ENCODE measurements at places on chromosomes 7 and 10. TPM values are rescaled to one million over a fixed set of nuclear protein-coding genes. Genes with fewer than 3 reads are reported as not detected.

DNA sequence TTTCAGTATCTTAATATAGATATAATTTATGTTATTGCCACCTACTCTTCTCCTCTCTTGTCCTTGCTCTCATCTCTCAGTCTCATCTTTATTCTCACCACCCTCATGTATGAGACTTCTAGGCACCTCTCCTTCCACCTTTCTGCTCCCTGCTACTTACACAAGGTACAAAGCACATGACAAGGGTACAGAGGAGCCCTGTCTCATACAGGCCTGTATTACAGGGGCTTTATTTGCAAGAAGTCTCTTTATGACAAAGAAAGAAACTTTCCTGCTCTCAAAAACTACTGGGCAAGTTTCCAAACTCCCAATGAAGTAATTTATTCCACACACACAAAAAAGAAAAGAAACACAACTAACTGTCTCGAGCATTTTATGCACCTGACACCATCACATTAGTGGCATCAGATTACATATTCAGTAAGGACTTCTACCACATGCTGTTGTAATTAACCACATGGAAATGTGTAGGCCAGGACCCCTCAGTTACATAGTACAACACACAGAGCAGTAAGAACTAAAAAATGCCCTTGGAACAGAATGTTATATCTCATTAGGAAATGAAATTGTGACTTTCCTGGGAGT lies 253.1 kb downstream of the FZD1 start:
- DNase-seq, result no peak

DNA sequence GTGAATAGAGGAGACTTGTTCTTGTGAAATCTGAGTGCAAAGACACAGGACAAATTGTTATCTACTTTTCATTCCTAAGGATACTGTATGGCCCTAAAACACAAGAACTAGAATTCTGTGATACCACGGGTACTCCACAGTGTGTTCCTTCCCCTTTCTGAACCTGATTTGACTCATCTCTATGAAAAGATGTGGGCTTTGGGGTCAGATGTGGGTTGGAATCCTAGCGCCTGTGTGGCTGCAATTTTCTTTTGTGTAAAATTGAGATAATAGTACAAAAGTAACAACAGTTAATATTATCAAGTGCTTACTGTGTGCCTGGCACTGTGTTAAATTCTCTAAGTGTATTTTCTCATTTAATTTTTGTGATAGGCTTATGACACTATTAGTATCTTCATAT lies 8.1 kb downstream of the SRGN start:
- DNase-seq, result no peak

- DNase-seq, result no peak
Measured at GRCh38 chr10:121099592-121099991, 248.4 kb downstream of the WDR11 start.

DNA sequence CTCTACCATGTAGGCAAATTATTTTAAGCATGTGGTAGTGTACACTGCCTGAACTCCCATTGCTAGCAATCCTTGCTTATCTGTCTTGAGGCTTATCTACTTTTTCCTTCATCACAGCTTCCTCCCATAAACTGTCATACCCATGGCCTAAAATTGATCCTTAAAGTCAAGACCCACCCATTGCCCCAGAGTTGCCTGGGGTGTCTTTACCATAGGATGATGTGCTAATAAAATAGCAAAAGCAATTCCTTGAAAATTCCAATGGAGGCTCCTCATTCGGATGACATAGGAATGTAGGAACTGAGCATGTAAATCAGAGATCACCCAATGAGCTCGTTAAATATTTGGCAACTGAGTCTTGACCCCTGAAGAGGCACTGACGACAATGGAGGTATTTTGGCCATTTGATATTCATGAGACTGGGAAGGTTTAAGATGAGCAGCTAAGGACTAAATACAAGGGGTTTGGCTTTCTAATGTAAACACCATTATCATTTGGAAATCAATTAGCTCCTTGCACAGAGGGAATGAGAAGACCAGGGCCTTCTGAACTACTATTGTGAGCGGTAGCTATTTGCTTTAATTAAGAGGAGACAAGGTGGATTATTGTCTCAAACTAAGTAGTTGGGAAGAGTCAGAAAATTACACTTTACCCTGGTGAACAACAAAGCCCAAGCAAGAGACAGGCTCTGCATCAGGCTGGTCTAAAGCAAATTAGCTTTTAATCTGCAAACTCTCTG lies 234.9 kb downstream of the GATA3 start:
- DNase-seq, result no peak

GRCh38 chr10:75115137-75115536 lies 3.7 kb downstream of the SAMD8 start:
- no peak for DNase-seq

The MYOZ1 gene
- 0.18 TPM for total RNA-seq

All from cerebellum (tissue), 4 donors.